ENCODE measurements at places on chromosomes 1 and 21.

DNA sequence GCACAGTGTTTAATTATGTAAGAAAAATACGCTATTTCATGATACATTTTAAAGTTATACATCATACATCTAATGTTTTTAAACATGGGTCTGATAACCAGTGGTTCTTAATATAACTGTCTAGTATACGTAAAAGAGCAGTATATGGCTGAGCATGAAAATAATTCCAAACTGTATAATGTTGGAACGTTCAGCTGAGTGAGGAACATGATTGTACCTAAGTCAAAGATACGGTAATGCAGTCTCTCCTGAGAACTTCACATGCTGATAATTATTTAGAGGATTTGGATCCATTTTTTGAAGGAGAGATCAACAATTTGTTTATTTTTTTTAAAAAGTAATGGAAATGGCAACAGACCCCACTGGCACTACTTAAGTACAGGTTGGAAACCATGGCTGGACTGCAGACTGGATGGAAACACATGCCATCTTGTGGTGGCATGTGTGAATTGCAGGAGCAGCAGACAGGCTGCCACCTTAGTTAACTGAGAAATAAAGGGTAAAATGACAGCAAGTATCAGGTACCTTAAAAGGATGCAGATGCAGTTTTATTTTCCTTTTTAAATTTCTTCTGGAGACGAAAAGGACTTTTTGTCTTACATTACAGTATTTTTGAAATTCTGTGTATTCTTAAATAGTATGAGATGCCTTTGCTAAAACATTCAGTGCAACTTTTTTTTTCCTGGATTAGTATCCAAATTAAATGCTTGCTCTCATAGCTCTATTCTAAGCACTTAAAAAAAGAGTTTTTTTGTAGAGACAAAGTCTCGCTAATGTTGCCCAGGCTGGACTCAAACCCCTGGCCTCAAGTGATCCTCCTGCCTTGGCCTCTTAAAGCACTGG lies 73.8 kb downstream of the MTR start:
- DNase-seq, result no peak

- no peak for DNase-seq
Measured at GRCh38 chr1:227712648-227713047, 22.5 kb downstream of the JMJD4 start.

- DNase-seq, result no peak
Measured at GRCh38 chr1:23611601-23612327, 52.5 kb upstream of the ID3 start.

DNA sequence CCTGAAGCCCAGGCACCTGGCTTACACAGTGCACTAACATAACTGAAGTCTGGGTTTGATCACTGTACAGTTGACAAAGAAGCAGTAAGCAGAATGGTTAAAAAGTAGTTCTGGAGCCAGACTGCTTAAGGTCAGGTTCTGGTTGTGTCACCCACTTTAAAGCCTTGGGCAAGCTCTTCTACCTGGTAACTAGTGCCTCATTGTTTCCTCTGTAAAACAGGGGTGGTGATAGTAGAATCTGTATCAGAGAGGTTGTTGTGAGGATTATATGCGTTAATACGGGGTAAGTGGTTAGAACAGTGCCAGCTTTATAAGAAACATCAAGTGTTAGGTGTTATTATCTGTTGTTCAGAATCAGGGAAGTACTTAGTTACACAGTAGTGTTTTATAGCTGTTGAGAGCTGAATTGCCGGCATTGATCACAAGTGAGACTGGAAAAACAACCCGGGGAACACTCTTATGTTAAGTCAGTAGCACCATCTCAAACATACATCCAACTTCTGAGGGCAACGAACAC lies 3.7 kb downstream of the BACH1 start:
- no peak for DNase-seq

DNA sequence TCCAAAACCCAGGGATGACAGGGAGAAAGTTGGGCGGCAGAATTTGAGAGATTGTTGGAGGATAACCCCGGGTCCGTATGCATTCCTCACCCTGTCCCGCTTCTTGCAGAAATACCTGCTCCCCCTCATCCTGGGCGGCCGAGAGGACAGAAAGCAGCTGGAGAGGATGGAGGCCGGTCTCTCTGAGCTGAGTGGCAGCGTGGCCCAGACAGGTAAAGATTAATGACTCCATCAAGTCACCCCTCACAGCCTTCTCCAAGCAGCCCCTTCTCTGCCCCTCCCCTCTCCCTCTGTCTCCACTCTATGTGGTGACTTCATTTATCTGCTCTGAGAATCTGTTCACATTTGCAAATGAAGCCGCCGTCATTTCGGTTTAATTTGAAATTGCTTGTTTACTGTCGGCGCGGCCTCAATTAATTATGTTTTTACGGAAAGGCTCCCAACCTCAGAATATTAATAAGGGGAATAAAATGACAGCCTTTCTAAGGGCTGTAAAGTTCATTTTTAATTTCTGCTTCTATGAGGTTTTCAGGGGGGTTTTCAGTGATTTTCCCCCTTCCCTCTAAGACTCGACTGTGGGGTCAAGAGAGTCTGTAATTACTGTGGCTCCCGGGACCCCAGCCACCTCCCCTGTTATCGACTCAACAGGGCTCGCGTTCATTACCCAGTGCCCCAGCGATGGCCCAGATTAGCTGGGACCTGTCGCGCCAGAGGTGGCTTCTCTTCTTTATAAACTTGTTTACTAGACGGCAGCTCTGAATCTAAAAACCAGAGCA lies 148.3 kb downstream of the PEX14 start:
- DNase-seq, result no peak

DNA sequence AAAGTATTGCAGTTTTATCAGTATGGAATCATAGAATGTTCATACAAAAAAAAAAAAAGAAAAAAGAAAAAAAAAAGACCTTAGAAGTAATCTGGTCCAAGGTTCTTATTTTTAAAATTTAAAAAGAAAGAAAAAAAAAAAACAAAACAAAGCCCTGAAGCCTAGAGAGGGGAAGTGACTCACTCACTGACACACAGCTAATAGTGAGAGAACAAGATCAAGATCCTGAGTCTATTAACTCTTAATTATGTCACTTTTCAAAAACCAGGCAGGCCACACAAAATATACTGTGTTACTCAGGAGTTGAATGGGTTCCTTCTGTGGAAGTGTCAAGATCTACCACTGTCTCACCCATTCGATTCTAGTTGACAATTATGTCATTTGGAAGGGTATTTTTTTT lies 433.9 kb upstream of the DAB1 start:
- no peak for DNase-seq

DNA sequence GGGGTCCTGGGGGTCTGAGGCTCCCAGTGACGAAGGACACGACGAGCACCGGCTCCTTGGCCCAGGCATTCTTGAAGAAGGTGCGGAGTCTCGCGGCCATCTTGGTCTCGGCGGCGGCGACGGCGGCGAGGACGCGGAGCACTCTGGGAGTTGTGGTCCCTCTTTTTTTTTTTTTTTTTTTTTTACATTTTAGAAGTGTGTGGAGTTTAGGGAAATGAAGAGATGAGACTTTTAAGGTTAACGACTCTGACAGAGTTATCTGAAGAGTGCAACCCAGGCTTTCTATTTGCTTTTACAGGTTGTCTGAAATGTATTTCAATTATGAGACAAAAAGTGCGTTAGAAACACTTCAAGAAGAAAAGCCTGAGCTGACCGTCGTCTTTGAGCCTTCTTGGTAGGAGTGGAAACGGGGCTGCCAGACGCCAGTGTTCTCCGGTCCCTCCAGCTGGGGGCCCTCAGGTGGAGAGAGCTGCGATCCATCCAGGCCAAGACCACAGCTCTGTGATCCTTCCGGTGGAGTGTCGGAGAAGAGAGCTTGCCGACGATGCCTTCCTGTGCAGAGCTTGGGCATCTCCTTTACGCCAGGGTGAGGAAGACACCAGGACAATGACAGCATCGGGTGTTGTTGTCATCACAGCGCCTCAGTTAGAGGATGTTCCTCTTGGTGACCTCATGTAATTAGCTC lies 9.7 kb downstream of the OR2B11 start:
- no peak for DNase-seq

GRCh38 chr1:34037856-34038255 lies 127.2 kb downstream of the CSMD2 start:
- DNase-seq, result no peak

- DNase-seq, result no peak
Measured at GRCh38 chr1:106063510-106063909, 993.0 kb upstream of the PRMT6 start.

DNA sequence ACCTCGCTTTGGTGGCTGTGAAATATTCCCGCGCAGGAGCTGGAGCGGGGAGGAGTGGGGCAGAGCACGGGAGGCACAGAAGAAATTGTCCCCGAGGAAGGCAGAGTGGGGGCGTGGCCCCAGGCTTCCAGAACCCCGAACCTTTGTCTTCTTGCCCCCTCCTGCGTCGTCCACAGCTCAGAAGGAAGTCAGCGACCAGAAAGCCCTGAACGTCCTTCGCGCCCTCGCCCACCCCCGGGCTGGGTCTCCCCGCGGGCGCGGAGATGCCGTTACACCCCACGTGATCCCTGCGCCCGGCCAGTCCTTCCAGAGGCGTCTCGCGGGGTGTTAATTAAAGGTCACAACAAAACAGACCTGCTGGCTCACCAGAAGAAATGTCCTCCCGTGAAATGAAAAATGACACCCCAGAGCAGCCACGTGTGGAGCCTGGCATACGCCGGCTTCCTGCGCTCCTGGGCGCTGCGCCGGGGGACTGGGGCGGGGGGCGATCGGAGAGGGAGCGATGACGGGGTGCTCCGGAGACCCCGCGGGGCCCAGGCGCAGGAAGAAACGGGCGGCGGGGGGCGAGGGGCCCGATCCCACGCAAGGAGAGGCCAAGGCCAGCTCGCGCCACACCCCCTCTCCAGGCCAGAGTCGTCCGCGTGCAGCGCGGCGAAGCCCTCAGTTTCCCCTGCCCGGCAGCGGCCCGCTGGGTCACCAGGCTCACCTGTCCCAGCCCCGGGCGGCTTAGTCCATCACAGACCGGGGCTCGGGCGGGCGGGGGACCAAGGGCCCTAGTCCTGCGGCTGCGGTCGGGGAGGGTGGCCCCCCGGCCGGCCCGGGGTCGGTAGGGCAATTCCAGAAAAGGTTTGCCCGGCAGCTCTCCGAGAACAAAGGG lies 995 bp upstream of the KIF26B start:
- peak; percentile 44 for DNase-seq

Data from H54 (cell line).